HepG2 (cell line): ENCODE measurements at places on chromosomes 7 and 10. TPM values are rescaled to one million over a fixed set of nuclear protein-coding genes. Genes with fewer than 3 reads are reported as not detected.
A peak's percentile ranks its signal among the peaks of the same experiment; 100 is the strongest.

Gene POMZP3
- total RNA-seq = 2.2 and 3.5 TPM in 2 replicates

DNA sequence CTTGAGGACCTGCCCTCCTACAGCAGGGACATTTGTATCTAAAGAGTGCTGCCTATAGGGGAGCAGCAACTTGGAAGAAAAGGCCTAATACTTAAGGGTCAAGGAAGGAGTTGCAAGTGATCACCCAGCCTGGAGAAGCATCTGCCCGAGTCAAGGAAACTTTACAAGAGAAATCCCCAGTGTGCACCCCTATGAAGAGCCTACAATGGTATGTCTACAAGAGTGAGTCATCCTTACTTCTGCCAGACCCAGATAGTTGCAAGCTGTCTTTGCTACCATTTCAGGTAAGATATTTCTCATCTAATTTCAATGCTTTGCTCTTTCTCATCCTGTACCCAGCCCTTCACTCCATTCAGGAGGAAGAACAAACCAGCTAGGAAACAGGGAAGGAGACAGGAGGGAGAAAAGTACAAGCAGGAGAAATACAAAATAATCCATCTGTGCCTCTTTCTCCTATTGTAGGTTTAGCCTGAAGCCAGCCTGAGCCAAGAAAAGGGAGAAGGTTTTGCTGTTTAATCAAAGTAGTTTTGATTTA, 34.4 kb upstream of the AGR3 start:
- H3K27ac ChIP-seq = no peak overlapping the region
- H3K36me3 ChIP-seq = no peaks in the 10 kb centered on the region
- peaks cover 16% of the 10 kb centered on the region for H3K4me1 ChIP-seq

Gene CALD1
- total RNA-seq = 61.2 and 112 TPM in 2 replicates

Gene FANK1
- not detected in 2 replicates for total RNA-seq

Gene GHITM
- total RNA-seq = 212 and 345 TPM in 2 replicates

GRCh38 chr7:34042406-34042805, 137.1 kb downstream of the BMPER start:
- DNase-seq = no peak
- H3K36me3 ChIP-seq = no peaks in the 10 kb centered on the region
- no peak overlapping the region for H3K27ac ChIP-seq
- no peaks in the 10 kb centered on the region; the same call in 2 of the 3 replicates for H3K27me3 ChIP-seq

DNA sequence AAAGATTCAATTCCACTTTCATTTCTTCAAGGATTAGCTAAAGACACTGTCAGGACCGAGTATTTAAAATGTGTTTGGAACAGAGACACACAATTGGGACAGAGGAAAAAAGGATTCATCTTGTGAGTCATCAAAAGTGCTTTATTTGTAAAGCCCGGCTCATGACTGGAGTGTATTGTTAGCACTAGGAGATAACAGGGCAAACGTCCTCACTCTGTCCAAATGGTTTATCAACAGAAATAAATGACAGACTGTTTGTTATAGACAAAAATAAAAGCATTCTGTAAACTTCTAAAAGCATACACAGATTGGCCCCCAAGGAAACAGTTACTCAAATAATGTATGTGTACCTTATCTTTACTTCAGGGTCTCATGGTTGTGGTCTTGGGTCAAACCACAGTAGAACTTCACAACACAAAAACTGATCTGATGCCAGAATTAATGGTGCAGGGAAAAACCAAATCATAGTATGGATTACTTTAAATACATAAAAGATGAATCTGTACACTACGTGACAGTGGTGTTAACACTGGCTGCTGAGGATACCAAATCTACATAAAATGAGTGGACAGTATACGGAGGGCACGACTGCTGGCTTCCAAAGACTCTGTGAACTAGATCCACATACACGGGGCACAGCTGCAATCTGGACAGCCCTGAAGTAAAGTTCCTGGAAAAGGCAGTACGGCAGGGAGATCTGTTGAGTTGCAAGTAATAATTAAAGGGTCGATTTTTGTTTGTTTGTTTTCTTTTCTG, 179.4 kb downstream of the PIP4K2A start:
- peak; percentile 76 for DNase-seq
- peaks cover 5% of the 10 kb centered on the region for H3K36me3 ChIP-seq
- H3K27me3 ChIP-seq = no peaks in the 10 kb centered on the region
- H3K4me3 ChIP-seq = no peak overlapping the region
- no peak overlapping the region for H3K27ac ChIP-seq

Gene HOXA7
- total RNA-seq = not detected in 2 replicates

DNA sequence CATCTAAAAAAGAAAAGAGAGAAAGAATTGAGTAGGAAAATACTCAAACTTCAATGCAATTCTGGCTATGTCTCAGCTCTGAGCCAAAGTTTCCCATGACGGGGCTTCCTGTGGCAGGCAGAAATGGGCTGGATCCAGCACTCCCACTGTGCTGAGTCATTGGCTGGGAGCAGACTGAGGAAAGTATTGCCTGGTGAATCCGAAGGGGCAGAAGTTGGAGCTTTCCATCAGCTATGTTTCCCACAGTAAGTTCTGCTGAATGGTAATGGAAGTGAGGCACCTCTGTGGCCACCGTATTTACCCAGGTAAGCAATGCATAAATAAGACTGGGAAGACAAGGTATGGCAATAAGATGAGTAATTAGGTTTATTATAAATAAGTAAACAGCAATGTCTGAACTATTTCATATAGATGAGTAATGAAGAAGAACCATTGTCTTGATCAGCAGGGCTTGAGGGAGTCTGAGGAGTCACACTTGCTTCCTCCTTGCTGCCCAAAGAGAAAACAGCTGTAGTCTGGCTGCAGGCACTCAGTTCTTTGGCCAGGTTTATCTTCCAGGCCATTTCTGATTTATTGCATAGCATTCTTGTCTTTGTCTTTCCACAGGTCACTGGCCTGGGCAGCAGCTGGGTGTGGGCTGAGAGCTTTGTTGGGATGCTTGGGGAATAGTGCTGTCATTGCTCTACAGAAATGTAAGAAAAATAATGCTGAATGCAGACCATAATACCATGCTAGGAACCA, 255.3 kb downstream of the DNAJB9 start:
- no peak overlapping the region for H3K4me3 ChIP-seq
- no peaks in the 10 kb centered on the region for H3K27me3 ChIP-seq
- no peaks in the 10 kb centered on the region for H3K36me3 ChIP-seq
- no peak overlapping the region for H3K27ac ChIP-seq
- DNase-seq = no peak

- H3K4me1 ChIP-seq = peaks cover 58% of the 10 kb centered on the region
- peaks cover 13% of the 10 kb centered on the region for H3K36me3 ChIP-seq
- H3K27me3 ChIP-seq = no peaks in the 10 kb centered on the region; the same call in 2 of the 3 replicates
- peak overlapping the region; percentile 54 for H3K27ac ChIP-seq
- peak overlapping the region; percentile 99 for H3K4me3 ChIP-seq
Observed at GRCh38 chr10:72276013-72276387, 2.3 kb downstream of the DDIT4 start.

- H3K4me1 ChIP-seq = peaks cover 46% of the 10 kb centered on the region
- H3K36me3 ChIP-seq = no peaks in the 10 kb centered on the region
- H3K4me3 ChIP-seq = no peak overlapping the region
- no peak overlapping the region for H3K27ac ChIP-seq
- H3K27me3 ChIP-seq = no peaks in the 10 kb centered on the region
Observed at GRCh38 chr7:152076324-152076821, 50.9 kb downstream of the GALNT11 start.

- H3K27me3 ChIP-seq = peaks cover 25% of the 10 kb centered on the region; the same call in 2 of the 3 replicates
- no peak overlapping the region for H3K4me3 ChIP-seq
- no peaks in the 10 kb centered on the region for H3K4me1 ChIP-seq
- H3K27ac ChIP-seq = no peak overlapping the region
- DNase-seq = no peak
- H3K36me3 ChIP-seq = no peaks in the 10 kb centered on the region
Observed at GRCh38 chr10:131571865-131572264, 260.3 kb upstream of the TCERG1L start.

Gene ZRANB1
- total RNA-seq = 19.6 and 20.7 TPM in 2 replicates

- H3K27ac ChIP-seq = peak overlapping the region; percentile 47
- peaks cover 3% of the 10 kb centered on the region for H3K36me3 ChIP-seq
- no peak overlapping the region for H3K4me3 ChIP-seq
- peaks cover 80% of the 10 kb centered on the region for H3K4me1 ChIP-seq
Observed at GRCh38 chr7:56062382-56062781, 1.7 kb upstream of the SUMF2 start.

Gene NACAD
- total RNA-seq = 0.08 TPM in 1 of 2 replicates, not detected in the other

GRCh38 chr7:135644154-135644553, 18.2 kb upstream of the STMP1 start:
- no peaks in the 10 kb centered on the region for H3K27me3 ChIP-seq
- DNase-seq = no peak
- no peak overlapping the region for H3K27ac ChIP-seq
- H3K4me3 ChIP-seq = no peak overlapping the region
- H3K4me1 ChIP-seq = no peaks in the 10 kb centered on the region

GRCh38 chr10:132001238-132001972, 19.7 kb upstream of the BNIP3 start:
- H3K27me3 ChIP-seq = no peaks in the 10 kb centered on the region
- H3K36me3 ChIP-seq = no peaks in the 10 kb centered on the region
- peaks cover 79% of the 10 kb centered on the region for H3K4me1 ChIP-seq
- no peak overlapping the region for H3K27ac ChIP-seq
- peak; percentile 29 for DNase-seq

DNA sequence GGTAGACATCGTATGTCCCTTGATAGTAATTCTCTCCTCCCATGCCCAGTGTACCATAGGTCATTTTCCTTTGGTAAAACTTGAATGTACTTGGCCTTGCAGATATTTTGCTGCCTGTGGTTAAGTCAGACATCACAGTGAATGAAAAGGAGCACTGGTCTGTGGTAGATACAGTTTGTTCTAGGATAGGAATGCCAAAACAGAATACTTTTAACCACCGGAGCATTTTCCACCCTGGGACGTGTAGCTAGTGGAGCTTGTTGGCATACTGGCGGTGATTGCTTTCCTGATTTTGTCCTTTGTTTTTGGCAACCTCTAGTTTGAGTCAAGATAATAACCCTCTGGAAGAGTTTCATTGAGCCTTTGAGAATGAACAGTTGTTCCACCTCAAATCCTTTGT, 92.0 kb upstream of the BMPER start:
- no peak overlapping the region for H3K27ac ChIP-seq
- H3K4me1 ChIP-seq = peaks cover 4% of the 10 kb centered on the region
- no peak overlapping the region for H3K4me3 ChIP-seq

Gene LRRN3
- total RNA-seq = 0.07 TPM in 1 of 2 replicates, not detected in the other

Gene CLDN15
- 2.2 and 7.1 TPM in 2 replicates for total RNA-seq

GRCh38 chr7:28858895-28859294, 99.2 kb downstream of the TRIL start:
- H3K36me3 ChIP-seq = no peaks in the 10 kb centered on the region
- H3K4me3 ChIP-seq = no peak overlapping the region
- no peak for DNase-seq
- peaks cover 9% of the 10 kb centered on the region for H3K27me3 ChIP-seq

Gene FGL2
- 0.08 and 0.15 TPM in 2 replicates for total RNA-seq

Gene NCF1
- not detected in 2 replicates for total RNA-seq

Gene CASTOR2
- total RNA-seq = 6.5 and 8.7 TPM in 2 replicates

Gene TFR2
- total RNA-seq = 12.5 and 36.9 TPM in 2 replicates

DNA sequence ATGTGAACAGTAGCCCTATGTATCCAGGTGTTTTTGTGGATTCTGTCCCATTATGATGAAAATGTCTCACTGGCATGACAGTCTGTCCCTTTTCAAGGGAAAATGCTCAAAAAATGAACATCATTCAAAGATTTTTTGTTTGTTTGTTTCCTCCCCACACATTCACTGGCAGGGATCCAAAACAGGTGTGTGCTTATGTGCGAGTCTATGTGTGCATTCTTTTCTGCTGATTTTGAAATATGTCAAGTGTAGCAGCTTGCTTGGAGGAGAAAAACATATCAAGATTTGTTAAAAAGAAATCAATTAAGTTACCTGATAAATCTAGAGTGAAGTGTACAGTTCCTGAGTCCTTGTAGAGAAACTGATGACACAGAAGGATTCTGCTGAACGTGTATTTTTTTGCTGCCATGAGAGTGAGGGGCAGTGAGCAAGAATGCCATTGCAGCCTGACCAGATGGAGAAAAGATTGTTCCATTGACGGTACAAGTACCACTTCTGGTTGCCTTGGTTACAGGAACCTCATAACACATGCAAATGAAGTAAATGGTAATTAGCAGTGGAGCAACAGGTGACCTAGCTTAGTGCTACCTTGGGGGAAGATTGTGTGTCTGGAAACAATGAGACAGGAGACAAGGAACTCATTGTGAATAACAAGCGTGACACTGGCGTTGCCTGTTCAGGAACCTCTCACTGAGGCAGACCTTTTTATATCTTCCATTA, 277.4 kb upstream of the PHYHIPL start:
- peaks cover 4% of the 10 kb centered on the region; the same call in 1 of the 3 replicates for H3K27me3 ChIP-seq
- DNase-seq = no peak
- H3K4me1 ChIP-seq = peaks cover 25% of the 10 kb centered on the region
- no peak overlapping the region for H3K27ac ChIP-seq

DNA sequence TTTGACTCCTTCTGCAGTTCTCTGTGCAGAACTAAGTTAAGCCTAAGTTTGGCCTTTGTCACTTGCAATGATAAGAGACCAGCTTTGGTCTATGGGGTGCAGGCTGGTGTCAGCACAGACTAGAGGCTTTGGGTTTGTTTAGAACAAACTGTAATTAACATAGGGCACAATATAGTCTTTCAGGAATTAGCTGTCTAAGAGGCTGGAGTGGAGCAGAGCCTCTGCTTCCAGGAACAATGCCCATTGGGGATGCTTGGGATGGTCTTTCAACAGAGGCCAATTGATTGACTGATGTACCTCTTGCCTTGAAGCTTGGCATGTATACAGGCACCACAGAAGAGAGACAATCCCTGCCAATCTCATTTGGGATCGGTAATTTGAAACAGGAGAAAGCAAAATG, 4.7 kb downstream of the SUFU start:
- H3K36me3 ChIP-seq = peaks cover 5% of the 10 kb centered on the region; the same call in 1 of the 2 replicates
- H3K27ac ChIP-seq = no peak overlapping the region
- no peaks in the 10 kb centered on the region for H3K27me3 ChIP-seq
- no peak for DNase-seq
- H3K4me1 ChIP-seq = peaks cover 34% of the 10 kb centered on the region

DNA sequence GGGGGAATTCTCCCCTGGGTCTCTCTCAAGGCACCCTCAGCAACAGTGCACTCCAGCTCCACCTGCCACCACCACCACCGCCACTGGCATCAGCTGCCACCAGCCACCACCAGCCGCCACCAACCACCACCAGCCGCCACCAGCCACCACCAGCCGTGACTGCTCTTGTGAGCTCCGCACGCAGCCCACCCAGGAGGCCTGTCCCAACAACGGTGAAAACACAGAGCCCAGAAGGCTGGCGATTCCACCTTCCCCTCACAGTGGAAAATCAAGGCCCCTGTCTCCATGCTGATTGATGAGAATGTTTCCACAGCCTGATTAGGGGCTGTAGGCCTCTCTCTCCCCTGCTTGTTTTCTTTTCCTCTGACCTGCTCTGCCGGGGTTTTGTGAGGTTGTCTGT, 41.1 kb downstream of the COBL start:
- H3K36me3 ChIP-seq = no peaks in the 10 kb centered on the region
- no peak overlapping the region for H3K27ac ChIP-seq
- no peak overlapping the region for H3K4me3 ChIP-seq
- H3K4me1 ChIP-seq = peaks cover 43% of the 10 kb centered on the region
- H3K27me3 ChIP-seq = no peaks in the 10 kb centered on the region
- DNase-seq = peak; percentile 26

Gene PGAM2
- total RNA-seq = 0.22 TPM in 1 of 2 replicates, not detected in the other
